ENCODE measurements at places on chromosomes 2 and 18.

DNA sequence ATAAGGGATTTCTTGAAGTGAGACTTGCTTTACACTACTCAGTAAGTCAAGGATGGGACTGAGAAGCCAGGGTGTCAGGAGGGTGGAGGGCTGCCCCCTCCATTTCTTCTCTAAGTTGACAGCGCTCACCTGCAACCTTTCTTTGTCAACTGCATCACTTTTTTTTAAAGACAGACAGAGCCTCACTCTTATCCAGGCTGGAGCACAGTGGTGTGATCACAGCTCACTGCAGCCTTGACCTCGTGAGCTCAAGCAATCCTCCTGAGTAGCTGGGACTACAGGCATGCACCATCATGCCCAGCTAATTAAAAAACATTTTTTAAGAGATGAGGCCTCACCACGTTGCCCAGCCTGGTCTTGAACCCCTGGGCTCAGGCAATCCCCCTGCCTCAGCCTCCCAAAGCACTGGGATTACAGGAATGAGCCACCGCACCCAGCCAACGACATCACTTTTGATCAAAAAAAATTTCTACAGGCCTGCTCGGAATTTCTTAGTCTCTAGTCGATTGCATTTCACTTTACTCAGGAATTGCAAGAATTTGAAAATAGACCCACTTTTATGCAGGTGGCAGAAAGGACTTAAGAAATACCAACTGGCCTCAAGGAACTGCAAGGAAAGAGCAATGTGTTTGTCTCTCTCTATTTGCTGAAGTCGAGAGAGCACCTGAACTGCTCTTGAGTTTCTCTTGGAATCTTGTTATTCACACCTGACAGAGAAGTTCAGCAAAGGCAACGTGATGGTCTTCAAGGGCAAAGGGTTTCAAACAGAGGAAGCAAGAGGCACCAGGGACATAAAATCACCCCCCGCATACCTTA, 101.4 kb downstream of the MYOM1 start:
- DNase-seq, result no peak

- no peak for DNase-seq
Observed at GRCh38 chr2:162058973-162059668, 14.9 kb downstream of the DPP4 start.

DNA sequence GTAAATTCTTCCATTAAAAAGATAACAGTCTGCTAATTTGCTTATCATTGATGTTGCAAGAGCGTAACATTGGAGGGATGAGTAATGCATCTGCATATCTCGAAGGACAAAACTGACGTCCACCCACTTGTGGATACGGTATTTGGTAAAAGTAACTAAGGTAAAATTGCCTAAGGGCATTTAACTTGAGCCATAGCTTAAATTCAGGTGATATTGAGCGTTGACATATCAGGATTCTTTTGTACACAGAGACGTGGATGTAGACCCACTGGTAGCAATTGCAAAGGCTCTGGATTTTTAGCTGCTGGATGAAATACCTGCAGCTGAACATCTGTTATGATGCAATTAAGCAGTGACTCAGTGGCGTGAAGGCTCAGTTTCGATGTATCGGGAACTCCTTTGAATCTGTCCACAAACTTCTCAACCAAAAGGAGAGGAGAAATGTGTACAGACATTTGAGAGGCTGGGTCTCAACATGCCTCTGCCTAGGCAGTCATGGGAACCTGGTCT, 119.3 kb downstream of the SPTBN1 start:
- DNase-seq, result no peak

DNA sequence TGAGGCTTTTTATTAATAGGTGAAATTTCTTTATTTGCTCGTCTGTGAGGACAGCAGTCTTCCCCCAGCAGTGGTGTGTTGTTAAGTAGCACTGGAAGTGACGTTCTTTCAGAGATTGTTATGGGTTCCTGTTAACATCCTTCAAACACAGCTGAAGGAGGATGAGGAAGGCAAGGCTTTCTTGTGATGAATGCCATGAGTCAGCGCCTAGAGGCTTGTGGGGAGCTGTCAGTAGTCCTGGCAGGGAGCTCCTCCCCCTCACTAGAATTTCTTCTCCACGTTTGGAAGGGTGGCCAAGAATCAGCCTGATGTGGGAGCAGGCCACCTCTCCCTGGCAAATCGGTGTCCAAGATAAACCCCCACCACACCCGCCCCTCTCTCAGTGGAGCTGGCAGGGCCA, 113.2 kb downstream of the ARHGEF4 start:
- DNase-seq, result no peak

DNA sequence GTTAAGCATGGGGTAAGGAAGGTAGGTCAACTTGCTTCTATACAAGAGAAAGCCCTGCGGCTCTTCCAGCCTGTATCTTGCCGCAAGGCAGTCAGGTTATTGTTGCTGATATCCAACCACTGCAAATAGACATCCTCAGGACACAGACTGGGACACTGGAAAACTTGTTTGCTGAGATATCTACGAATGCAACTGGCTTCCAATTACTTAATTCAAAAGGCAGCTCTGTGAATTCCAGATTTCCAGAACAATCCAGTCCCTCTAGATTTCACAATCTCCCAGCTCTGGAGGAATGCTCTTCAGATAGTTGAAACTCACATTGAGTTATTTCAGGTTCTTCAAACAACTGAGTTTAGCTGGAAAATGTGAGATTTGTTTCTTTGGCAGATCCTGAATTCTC, 34.6 kb upstream of the SP9 start:
- no peak for DNase-seq

DNA sequence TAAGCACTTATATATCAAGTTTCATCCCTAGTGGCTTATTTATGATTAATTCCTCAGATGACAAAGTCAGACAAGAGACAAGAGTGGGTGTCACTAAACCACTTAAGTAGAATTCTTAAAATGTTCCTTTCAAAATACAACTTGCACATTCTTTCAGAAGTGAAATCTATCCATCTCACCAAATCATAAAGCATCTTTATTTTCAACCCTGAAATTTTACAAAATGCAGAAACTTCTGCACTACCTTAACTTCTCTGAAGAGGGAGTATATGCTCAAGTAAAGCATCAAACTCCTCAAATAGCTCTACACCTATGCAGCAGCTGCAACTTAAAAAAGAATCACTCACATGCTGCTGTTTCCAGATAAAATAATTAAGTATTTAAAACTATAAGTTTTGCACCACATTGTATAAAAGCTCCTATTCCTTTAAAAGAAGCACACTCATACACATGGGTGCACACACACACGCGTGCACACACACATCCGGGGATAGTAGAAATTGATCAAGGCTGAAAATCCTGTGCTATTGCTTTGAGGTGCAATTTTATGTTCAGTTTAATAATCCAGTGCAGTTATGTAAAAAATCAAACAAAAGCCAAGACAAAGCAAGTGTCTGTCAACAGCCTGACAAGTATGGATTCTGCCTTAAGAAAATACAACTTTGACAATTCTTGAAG, 244.5 kb downstream of the TCF4 start:
- DNase-seq, result peak; percentile 17

DNA sequence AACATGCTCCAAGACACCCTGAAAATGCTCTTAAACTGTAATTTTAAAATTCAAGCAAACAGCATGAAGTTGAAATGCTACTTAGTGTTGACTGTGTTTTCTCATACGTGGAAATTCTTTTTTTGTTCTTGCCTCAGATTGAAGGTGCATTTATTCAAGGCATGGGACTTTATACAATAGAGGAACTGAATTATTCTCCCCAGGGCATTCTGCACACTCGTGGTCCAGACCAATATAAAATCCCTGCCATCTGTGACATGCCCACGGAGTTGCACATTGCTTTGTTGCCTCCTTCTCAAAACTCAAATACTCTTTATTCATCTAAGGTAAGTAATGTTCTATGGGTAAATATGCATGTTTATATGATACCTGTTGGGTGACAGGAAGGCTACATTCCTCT, 82.7 kb downstream of the AOX1 start:
- no peak for DNase-seq

DNA sequence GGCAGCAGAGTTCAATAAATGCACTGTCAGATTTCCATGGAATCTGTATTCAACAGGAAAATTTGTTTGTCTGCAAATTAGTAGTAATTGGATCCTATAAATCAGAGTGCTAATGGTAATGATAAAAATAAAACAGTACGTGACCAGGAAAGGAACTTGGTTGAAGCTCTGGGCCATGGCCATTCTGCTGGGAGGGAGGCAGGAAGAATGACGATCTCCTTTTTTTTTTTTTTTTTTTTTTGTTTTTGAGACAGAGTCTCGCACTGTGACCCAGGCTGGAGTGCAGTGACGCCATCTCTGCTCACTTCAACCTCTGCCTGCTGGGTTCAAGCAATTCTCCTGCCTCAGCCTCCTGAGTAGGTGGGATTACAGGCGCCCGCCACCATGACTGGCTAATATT, 94.8 kb upstream of the SEC11C start:
- DNase-seq, result no peak

GRCh38 chr18:62164855-62165487, 21.9 kb downstream of the PIGN start:
- no peak for DNase-seq

- no peak for DNase-seq
Observed at GRCh38 chr2:86747711-86748639, 27.9 kb downstream of the RMND5A start.

- no peak for DNase-seq
Observed at GRCh38 chr18:3495691-3496430, 45.9 kb downstream of the TGIF1 start.

DNA sequence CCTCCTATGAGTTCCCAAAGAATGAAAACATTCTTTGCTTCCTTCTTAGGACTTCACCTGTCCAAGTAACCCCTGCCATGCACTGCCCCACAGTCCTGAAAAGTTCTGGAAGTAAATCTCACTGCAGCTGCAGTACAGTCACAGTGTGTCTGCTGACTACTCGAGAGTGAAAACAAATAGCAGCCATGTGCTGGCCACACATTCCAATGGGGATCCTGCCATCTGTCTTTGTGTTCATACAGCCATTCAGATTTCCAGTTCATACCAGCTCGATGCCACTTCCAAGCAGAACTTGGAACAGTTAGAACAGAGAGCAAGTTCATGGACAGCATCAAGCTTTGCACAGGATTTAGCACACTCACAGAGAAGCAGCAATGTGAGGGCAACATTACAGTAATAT, 629.9 kb upstream of the ACVR2A start:
- no peak for DNase-seq

GRCh38 chr2:65488527-65488926, 56.1 kb upstream of the SPRED2 start:
- DNase-seq, result no peak

DNA sequence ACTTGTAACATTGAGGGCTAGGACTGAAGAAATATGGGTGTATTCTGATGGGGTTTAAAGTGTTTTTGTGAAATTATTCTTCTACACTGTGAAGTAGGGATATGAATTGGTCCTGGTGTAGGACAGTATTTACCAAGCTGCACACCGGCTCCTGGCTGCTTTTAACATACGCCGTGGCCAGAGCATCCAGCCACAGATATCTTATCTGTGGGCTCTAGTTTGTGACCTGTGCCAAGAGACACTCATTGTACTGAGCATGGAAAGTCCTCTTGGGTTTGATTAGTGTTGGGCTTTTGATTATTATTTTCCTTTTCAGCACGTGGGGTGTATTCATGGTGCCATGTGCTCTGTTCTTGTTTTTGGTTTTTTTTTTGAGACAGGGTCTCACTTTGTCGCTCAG, 8.0 kb downstream of the USP39 start:
- no peak for DNase-seq

GRCh38 chr2:23926290-23926749, 603 bp downstream of the ATAD2B start:
- no peak for DNase-seq

DNA sequence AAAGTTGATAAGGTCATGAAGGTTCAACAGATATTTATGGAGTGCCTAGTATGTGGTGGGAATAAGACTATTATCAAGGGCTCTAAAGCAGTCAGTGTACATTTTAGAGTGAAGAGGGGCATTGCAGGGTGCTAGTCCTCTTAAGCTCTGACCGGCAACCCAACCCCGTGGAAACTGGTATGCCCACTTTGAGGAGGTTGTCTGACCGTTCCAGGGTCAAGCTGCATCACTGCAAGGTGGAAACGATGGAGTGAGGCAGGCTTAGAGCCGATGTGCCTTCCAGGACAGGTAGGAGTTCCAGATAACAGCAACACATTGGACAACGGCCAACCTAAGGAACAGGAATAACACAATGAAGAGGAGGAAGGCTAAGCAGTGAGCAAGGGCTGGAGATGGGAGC, 1.4 kb upstream of the UCN start:
- DNase-seq, result no peak

DNA sequence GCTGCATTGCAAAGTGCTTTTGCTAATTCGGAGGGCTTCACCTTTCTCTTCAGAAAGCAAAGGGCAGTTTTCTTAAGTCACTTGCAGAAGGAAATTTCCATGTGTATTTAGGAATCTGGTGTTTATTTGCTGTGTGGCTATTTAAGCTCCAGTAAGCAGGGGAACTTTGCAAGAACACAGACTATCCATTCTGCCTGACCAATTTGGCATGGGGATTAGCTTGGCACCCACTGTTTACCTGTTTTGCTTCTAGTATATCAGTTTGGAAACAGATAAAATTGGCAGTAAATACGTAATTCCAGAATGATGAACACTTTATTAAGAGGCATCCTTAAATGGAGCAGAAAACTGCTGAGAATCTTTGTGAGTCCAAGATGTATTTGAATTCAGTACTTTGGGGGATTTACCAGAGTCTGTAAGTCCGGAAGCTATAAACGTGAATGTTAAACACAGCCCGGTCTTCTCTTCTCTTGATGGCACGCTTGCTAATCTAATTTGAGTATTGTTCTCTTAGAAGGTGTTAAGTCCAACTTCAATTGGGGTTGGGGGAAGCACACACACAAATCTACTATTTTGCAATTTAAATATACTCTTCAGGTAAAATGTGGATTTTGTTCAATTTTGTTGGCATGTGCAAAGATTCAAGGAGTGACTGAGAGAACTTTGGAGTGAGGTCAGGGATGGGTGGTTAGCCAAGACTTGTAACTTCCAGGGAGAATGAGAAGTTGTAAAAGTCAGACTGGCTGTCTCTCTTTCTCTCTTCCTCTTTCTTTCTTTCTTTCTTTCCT, 650 bp downstream of the ACKR3 start:
- no peak for DNase-seq

DNA sequence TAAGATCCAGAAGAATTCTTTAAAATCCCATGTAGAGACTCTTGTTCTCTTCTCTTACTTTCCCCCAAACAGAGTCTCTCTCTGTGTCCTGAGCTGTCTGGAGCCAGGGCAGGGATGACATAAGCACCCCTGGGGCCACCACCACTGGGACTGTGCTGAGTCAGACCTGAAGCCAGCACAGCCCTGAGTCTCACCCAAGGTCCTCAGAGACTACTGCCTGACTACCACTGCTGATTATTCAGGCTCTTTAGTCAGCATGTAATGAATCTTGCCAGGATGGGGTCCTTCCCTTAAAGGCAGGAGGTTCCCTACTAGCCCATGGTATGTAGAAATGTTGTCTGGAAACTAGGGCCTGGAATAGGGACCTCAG, 34.9 kb upstream of the DYNC1I2 start:
- DNase-seq, result no peak

GRCh38 chr18:28804512-28805202, 627.7 kb upstream of the CDH2 start:
- no peak for DNase-seq

DNA sequence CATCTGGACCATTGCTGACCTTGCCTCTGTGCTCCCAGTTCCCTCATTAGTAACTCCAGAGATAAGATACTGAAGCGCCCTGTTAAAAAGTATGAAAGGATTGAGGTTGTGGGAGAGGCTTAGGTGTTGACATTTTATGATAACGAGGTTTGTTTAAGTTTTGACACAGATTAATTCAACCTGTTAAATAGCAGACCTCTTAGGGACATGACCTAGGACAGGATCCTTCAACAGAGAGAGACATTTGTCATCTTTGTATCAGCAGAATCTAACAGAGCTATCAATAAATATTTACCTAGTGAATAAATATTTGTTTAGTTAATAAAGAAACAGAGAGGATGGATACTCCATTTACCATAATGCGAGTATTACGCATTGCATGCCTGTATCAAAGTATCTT, 99.5 kb downstream of the DCC start:
- DNase-seq, result no peak
